ENCODE measurements at places on chromosomes 13 and 19.

GRCh38 chr13:37067874-37068273 lies 8.4 kb upstream of the SUPT20H start:
- no peak for DNase-seq

GRCh38 chr13:95480131-95480545 lies 72.4 kb upstream of the CLDN10 start:
- no peak for DNase-seq

GRCh38 chr19:30227012-30227621 lies 145.1 kb upstream of the ZNF536 start:
- no peak for DNase-seq

DNA sequence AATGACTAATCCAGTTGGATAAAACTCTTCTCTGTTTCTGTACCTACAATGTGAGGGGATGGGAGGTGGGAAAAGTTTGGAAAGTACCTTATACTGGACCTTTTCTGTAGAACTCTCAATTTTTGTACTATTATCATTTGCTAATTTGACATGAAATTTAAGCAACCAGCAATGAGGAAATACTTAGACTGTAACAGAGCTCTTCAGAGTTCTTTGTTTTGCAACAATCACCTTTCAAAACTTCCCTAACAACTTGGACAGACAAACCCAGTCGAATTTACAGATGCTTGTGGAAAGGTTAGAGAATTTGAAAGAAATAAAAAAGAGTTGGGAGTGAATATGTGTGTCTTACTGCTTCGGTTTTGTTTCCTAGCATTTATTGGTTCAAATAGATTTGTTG lies 16.8 kb downstream of the KBTBD7 start:
- no peak for DNase-seq

GRCh38 chr13:46751811-46752635 lies 44.9 kb downstream of the ESD start:
- DNase-seq = no peak

GRCh38 chr19:49677231-49677900 lies at the start of gene PRMT1:
Gene PRMT1 (plus strand): TSS chr19:49677271. CDS start chr19:49677281, 10 bp downstream.
- DNase-seq = peak; percentile 30

DNA sequence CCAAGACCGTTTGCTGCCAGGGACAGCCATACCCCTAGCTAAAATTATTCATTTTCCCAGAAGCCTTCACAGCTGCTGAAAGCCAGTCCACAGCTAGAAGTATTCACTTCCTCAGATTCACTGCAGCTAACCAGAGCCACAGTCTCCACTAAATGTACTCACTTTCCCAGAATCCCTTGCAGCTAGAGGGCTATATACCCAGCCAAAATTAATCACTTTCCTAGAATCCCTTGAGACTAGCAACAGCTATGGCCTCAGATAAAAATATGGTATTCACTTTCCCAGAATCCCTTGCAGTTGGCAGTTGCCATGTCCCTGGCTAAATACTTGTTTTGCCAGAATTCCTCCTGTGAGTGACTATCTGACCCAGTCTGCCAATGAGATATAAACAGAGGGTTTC lies 13.8 kb upstream of the MEIS3 start:
- no peak for DNase-seq

DNA sequence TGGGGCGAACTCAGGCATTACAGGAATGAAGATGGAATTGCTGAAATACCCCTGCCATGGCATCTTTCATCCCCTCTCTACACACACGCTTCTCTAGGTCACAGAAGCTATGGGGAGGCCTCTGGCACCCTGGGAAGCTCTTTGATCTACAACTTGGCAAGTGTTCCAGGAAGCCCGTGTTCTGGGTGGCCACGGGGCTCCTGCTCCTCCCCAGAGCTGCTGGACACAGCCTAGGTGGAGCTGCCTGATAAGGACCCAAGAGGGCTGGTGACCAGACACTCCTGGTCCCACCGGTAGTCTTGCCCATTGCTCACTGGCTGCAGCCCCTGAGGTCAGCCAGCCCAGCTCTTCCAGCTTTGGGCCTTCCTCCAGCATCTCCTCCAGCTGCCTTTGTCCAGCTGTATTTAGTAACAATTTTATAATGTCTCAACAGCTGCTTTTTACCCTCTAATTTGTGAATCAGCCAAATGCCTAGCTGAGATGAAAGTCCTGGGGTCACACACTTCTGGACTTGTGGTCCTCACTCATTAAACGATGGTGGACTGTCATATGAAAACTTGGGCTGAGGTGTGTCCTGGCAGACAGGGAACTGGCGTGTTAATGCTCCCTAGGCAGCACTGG lies 72.8 kb upstream of the SPATA13 start:
- DNase-seq = no peak

DNA sequence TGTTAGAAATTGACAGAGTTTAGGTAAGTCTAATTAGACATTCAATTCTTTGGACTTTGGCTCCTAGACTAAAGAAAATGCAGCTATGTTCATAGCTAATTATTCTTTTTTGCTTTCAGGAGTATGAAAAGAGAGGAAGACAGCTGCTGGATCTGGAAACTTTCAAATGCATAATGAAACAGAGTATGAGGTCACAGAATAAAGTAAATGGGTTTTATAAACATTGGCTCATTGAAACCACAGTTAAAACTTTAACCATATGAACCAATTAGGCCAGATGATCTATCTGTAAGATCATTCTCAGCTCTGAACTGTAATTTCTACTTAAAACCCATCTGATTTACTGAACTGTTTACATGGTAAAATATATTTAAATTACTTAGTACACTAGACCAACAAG lies 82.7 kb downstream of the TEX26 start:
- no peak for DNase-seq

Data from NCI-H774 (cell line).